Kidney (tissue), 22 donors: ENCODE measurements at places on chromosomes 12 and 14. TPM values are rescaled to one million over a fixed set of nuclear protein-coding genes. Genes with fewer than 3 reads are reported as not detected.

Gene KITLG
- 125 TPM for total RNA-seq

Gene PRB2
- total RNA-seq: not detected

Gene GRIN2B
- 0.63 TPM for total RNA-seq

Gene RNASE3
- 0.38 TPM for total RNA-seq

Gene ATP5F1B
- 568 TPM for total RNA-seq

Gene CTSG
- total RNA-seq: 11.9 TPM

Gene SNW1
- 63.9 TPM for total RNA-seq

Gene HOXC9
- total RNA-seq: 16.5 TPM

Gene RIMKLB
- total RNA-seq: 45.5 TPM

Gene FZD10
- 0.57 TPM for total RNA-seq

Gene TESPA1
- total RNA-seq: 4.9 TPM

Gene WIF1
- not detected for total RNA-seq

Gene TMEM179
- total RNA-seq: 0.50 TPM

Gene TSPAN11
- 7.5 TPM for total RNA-seq

Gene MANSC4
- not detected for total RNA-seq

Gene C14orf39
- total RNA-seq: not detected

Gene MYO1H
- not detected for total RNA-seq

Gene GALC
- 29.4 TPM for total RNA-seq

Gene EEF1AKMT3
- total RNA-seq: 10.4 TPM

Gene CHGA
- 0.38 TPM for total RNA-seq

Gene CLEC7A
- total RNA-seq: 20.0 TPM

Gene CFAP251
- 10.8 TPM for total RNA-seq

Gene KRT83
- total RNA-seq: not detected

Gene NKX2-1
- not detected for total RNA-seq

Gene MYH7
- total RNA-seq: 0.06 TPM

Gene TPPP2
- total RNA-seq: not detected

Gene ZDHHC22
- total RNA-seq: not detected
